SK-N-DZ (cell line): ENCODE measurements at places on chromosomes 16 and 17.

DNA sequence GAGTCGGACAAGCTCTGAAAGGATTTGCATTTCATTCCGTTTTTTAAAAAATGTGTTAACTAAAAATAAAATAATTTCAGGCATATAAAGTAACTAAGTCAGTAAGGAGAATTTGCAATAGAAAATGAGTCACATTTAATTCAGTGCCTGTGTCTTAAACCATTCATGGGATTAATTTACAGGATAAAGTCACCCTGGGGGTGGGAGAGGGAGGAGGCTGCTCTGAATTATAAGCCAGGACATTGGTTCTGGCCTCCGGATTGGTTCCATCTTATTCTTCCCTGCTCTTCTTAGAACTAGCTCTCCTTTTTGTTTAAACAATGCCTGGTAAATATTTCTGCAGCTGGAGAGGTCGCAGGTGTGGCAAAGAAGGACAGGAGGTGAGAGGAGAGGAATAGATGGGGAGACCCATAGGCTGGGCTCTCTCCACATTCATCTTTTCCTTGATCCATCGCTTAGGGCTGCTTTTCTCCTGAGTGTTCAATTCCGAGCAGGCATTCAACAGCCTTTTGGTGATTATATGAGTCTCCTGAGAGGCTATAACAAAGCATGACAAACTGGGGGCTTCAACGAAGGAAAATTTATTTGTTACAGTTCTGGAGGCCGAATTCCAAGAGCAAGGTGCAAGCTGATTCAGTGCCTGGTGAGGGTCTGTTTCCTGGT is 319.2 kb downstream of the PHKB start:
- no peak for DNase-seq

DNA sequence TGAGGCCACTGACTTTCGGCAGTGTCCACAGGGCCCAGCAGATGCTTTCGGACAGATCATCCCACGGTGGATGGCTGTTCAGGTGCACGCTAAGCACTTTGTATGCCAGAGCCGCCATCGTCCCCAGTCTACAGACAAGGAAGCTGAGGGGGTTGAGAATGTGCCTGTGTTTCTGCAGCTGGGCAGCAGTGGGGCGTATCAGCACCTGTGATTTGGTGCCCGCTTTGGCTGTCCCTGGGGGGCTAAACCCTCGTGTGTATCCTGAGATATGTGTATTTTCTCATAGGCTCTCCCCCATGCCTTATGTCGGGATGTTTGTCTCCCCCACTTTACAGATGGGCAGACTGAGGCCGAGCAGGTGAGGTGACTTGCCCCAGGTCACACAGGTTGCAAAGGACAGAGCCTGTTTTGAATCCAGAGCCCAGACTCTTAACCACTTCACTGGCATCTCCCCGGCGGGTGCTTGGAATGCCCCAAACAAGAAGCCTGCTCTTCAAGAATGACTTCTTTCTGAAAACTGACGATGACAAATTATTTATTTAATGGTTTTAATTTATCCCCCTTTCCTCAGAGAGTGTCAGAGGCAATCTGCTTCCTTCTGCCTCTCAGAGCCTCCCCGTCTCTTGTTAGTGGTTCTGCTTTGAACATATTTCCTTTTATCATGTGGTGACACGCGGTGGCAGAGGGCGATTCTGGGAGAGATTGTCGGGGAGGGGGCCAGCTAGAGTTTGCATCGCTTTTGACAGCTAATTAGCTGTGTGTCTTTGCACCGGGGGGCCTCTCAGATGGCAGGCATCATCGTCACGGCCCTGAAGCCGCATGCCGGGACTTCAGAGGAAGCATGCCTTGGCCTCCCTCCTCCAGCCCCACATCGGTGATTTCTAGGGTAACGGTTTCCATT is 149.6 kb upstream of the CIBAR2 start:
- DNase-seq, result no peak

DNA sequence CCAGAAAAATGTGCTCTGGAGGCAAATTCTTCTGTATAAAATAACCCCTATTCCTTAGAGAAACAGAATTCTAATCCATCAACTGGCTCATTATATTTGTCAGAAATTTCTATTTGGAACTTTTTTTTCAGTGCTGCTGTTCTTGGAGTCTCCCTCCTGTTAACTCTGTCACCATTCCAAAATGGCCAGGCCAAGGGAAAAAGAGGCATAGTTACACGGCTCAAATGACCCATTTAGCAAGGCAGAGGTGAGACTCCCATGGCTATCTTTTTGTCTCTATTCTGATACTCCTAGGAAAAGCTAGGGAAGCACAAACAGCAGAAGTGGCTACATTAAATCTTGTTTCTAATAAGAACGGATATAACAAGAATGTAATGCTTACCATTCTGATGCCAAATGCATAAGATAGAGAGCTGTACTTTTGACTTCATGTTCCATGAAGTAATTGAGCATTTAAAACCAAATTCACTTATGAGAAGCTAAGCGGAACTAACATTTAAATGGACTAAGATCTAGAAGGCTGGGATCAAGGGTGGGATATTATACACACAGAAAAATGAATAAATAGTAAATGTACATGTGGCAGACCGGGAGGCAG is 64.4 kb upstream of the CORO6 start:
- no peak for DNase-seq

DNA sequence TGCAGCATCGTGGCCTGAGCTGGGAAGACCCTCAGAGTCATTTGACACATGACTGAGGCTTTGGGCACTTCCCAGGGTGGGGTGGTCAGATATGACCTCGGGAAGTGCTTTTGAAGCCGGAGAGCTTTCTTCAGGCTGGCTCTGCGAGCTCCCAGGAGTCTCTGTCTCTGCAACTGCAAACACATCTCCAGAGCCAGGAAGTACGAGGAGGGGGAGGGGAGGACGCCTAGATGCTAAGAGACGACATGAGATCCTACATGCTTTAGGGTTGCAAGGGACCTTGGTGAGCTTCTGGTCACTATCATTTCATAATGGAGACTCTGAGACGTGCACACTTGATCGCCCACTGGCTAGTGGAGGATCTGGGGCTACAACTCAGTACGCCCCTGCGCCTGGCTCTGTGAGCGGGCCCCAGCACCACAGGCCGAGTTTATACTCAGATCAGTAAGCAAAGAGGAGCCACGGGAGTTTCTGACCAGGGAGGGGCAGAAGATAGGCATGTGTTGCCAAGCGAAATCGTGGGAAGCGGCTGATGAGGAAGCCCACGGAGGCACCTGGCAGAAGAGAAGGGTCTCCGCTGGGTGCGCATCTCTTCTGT is 527 bp upstream of the MGAT5B start:
- peak; percentile 75 for DNase-seq

- DNase-seq, result no peak
Measured at GRCh38 chr17:5513628-5514027, 27.3 kb downstream of the MIS12 start.

GRCh38 chr17:21678393-21679081 is 13.8 kb upstream of the KCNJ18 start:
- peak; percentile 67 for DNase-seq

DNA sequence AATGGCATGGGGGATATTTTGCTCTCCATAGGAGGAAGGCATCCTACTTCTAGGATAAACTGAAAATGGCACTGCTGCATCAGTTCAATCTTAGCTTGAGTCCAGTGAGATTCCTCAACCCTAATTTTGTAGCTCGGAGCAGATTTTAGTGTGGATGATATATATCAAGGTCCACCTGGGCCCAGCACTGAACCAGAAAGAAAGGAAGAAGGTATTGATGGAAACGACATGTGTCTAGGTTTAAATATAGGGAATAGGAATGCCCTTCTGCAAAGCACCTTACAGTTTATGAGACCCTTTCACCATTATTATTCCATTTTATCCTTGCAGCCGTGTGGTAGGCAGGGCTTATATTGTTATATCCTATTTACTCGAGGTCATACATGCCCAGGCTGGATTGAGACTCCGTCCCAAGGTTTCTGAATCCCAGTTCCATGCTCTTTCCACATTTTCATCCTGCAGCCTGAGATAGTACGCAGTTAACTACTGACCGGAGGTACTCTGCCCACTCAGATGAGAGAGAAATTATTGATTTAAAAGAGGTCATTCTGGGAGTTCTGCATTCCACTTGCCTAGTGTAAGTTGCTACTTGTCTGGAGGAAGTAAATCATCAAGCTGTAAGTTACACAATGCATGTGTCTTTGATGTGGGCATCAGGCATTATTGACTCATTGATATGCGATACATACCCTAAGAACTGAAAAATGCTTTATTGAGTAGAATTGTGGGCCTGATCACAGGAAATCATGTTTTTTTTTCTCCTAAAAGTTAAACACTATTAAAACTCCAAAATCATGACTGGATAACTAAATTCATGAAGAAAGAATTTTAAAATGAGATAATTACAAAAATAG is 10.1 kb downstream of the KRT39 start:
- DNase-seq, result no peak

DNA sequence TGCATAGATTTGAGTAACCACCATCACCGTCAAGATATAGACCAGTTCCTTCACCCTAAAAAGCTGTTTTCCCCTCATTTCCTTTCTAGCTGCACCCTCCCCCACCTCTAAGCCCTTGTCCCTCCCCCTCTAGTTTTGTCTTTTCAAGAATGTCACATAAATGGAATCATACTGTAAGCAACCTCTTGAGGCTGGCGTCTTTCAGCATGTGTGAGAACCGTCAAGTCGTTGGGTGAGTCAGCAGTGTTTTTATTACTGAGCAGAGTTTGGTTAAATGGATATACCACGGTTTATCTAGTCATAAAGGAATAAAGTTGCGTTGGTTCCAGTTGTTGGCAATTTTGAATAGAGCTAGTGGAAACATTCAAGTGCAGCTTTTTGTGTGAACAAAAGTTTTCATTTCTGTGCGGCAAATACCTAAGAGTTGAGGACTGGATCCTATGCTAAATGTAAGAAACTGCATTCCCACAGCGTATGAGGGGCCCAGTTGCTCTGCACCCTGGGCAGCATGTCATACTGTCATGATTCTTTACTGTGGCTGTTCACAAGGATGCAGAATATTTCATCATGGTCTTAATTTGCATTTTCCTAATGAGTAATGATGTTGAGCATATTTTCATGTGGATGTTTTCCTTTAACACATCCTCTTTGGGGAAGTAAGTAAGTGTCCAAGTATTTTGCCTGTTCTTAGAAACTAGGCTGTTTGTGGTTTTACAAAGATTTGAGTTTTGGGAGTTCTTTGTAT is 264.3 kb downstream of the CPPED1 start:
- no peak for DNase-seq

DNA sequence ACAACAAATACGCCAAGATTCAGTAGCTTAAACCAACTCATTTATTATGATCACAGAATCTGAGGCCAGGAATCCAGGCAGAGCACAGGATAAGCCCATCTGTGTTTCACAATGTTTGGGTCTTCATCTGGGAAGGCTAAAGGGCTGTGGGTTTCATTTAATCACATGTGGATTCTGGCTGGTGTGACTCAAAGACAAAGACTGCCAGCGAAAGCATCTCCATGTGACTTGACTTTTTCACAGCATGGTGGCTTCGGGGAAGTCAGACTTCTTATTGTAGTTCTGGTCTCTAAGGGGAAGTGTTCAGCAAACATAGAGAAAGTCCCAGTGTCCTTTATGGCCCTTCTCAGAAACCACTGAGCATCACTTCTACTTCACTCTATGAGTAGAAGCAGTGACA is 1014.4 kb upstream of the GOT2 start:
- no peak for DNase-seq

GRCh38 chr16:14502256-14502875 is 127.7 kb downstream of the PARN start:
- no peak for DNase-seq

DNA sequence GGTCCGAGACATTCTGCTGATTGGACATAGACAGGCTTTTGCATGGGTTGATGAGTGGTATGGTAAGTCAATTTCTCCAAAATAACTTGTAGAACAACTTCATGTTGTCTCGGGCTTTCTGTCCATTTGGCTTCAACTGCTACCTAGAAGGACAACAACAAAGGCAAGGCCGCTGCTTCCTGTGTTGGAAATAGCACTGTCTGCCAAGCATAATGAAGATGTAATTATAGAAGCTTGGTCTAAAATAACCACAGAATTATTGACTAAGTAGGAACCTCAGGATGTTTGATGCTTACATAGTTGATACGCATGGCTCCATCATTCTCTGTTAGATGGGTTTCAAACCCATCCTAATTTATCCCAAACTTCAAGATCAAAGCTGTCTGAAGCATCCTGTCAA is 42.3 kb upstream of the NOL11 start:
- no peak for DNase-seq

DNA sequence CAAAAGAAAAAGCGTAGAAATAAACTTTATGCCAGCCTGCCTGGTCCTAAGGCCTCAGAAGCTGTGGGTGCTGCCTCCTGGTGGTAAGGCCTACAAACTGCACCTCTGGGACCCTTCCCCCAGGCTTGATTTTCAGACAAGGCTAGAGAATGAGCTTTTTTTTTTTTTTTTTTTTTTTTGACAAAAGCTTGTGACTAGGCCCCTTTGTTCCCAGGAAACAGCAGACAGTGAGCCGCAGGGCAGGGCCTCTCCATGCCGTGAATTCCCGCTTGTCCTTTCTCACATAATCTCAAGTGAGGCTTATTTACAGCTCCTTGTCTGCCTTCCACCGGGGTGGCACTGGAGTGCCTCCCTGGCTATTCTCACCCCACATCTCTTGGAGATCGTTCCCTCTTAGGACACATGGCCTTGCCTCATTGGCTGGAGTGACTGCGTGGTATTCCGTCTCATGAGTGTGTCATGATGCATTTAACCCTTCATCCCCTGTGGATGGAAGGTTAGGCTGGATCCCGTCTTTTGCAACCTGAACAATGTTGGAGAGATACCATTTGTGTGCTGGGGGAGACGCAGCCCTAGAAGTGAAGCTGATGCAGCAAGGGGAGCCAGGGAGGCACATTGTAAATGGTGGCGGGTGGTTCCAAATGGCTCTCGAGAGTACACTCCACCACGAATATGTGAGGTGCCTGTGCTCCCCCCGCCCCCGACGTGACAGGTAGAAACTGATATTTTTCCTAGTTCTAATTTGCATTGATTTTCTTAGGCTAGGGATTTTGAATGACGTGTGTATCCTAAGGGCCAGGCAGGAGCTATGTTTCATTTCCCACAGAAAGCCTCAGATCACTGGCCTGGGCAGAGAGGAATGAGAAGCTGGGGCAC is 49.6 kb downstream of the USP22 start:
- DNase-seq, result peak; percentile 74

DNA sequence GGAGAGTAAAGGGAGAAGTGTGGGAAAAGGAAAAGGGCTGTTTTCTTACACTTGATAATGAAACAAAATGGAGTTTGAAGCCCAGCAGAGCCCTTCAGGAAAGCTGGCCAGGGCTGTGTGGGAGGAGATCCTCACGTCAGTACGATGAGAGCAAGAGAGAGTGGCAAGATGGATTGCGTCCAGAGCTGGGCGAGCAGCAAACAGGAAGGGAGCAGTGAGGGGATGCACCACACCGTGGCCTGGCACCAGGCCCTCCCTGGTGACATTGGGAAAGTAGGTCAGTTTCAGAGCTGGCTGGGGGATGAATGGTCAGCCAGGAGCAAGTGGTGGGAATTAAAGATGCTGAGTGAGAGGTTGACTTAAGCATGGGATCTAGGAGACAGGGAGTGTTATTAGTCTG is 273.6 kb downstream of the GRIN2A start:
- DNase-seq, result no peak

- DNase-seq, result no peak
Measured at GRCh38 chr17:12007466-12007865, 10.2 kb upstream of the ZNF18 start.
